Activated naive CD8-positive, alpha-beta T cell treated with anti-CD3 and anti-CD28 coated beads for 36 hours (primary cell): ENCODE measurements at places on chromosomes 2 and 18. TPM values are rescaled to one million over a fixed set of nuclear protein-coding genes. Genes with fewer than 3 reads are reported as not detected.

GRCh38 chr2:186889101-186889879 lies 40.3 kb upstream of the ZSWIM2 start:
- no peak overlapping the region for H3K27ac ChIP-seq
- peaks cover 4% of the 10 kb centered on the region for H3K27me3 ChIP-seq
- no peaks in the 10 kb centered on the region for H3K36me3 ChIP-seq
- H3K4me3 ChIP-seq = no peak overlapping the region
- H3K4me1 ChIP-seq = no peaks in the 10 kb centered on the region

GRCh38 chr18:78876868-78877267 lies 102.8 kb upstream of the SALL3 start:
- no peaks in the 10 kb centered on the region for H3K4me1 ChIP-seq
- no peak for DNase-seq
- peaks cover 35% of the 10 kb centered on the region for H3K27me3 ChIP-seq
- no peak overlapping the region for H3K4me3 ChIP-seq
- H3K27ac ChIP-seq = no peak overlapping the region

DNA sequence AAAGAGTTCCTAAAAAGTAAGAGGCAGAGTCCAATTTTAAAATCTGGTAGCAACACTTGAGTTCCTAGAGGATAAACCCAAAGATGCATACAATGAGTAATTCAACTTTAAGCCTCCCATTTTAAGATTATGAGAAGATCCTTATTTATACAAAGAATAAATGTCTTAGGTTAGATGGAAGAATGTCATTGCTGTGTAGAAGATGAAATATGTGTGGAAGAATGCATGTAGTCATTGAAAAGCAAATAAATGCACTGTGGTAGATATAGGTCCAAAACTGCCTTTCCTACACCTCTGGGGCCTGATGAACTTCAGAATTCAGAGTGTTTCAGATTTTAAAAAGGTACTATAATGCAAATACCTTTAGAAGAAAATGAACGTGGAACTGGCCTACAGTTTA lies 58.7 kb upstream of the LRP1B start:
- no peak for DNase-seq
- H3K27me3 ChIP-seq = no peaks in the 10 kb centered on the region
- no peaks in the 10 kb centered on the region for H3K4me1 ChIP-seq
- no peak overlapping the region for H3K27ac ChIP-seq
- H3K4me3 ChIP-seq = no peak overlapping the region

- no peak for DNase-seq
- H3K4me1 ChIP-seq = no peaks in the 10 kb centered on the region
- H3K27ac ChIP-seq = no peak overlapping the region
- H3K36me3 ChIP-seq = no peaks in the 10 kb centered on the region
- H3K4me3 ChIP-seq = no peak overlapping the region
Measured at GRCh38 chr2:219991116-219991515, 363.7 kb downstream of the SLC4A3 start.

- H3K4me3 ChIP-seq = no peak overlapping the region
- DNase-seq = no peak
- no peaks in the 10 kb centered on the region for H3K36me3 ChIP-seq
- H3K27ac ChIP-seq = no peak overlapping the region
Measured at GRCh38 chr18:478681-479080, 21.8 kb downstream of the COLEC12 start.

DNA sequence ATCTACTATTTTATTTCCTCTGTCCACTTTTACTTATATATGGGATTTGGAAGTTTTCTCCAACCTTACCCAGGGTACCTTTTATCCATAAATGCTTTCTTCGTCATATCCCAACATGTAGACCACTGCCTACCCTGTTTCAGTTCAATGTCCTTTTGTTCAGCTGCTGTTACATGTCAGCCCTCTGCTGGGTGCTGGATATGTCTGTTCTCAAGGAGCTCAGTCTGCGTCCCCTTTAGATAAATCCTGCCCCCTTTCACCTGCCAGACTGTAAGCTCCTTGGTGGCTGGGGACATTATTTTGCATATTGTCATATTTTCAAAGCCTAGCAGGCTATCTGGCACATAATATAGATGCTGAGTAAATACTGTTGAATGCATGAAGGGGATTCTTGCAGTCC lies 53.2 kb downstream of the NEMP2 start:
- H3K4me3 ChIP-seq = no peak overlapping the region
- H3K27me3 ChIP-seq = no peaks in the 10 kb centered on the region
- no peak overlapping the region for H3K27ac ChIP-seq
- DNase-seq = no peak
- peaks cover 21% of the 10 kb centered on the region for H3K4me1 ChIP-seq

DNA sequence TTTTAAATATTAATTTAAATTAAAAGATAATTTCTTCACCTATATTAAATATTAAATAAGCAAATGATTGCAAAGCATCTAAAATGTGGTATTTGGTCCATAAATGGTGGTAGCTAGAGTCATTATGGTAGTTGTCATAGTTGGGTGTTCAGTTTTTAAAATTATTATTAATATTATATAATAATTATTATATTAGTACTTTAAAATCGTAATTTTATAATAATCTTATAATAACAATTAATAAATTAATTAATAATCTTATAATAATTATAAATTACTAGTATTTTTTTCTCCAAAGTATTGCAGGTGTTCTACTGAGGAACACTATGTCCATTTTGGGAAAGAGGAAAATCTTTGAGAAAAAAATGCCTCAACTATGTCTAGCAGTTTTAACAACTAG lies 835.5 kb upstream of the GCFC2 start:
- no peaks in the 10 kb centered on the region for H3K27me3 ChIP-seq
- no peak overlapping the region for H3K4me3 ChIP-seq
- DNase-seq = no peak
- no peaks in the 10 kb centered on the region for H3K4me1 ChIP-seq
- no peaks in the 10 kb centered on the region for H3K36me3 ChIP-seq

- no peaks in the 10 kb centered on the region for H3K36me3 ChIP-seq
- H3K4me1 ChIP-seq = no peaks in the 10 kb centered on the region
- DNase-seq = no peak
- no peaks in the 10 kb centered on the region for H3K27me3 ChIP-seq
- no peak overlapping the region for H3K27ac ChIP-seq
- no peak overlapping the region for H3K4me3 ChIP-seq
Measured at GRCh38 chr2:169683054-169683424, 11.2 kb downstream of the CFAP210 start.

- no peaks in the 10 kb centered on the region for H3K36me3 ChIP-seq
- no peaks in the 10 kb centered on the region for H3K27me3 ChIP-seq
- H3K27ac ChIP-seq = peak overlapping the region; percentile 85
- H3K4me1 ChIP-seq = peaks cover 5% of the 10 kb centered on the region
- DNase-seq = no peak
- H3K4me3 ChIP-seq = peak overlapping the region; percentile 89
Measured at GRCh38 chr2:64918220-64918886, 70.8 kb upstream of the SLC1A4 start.

DNA sequence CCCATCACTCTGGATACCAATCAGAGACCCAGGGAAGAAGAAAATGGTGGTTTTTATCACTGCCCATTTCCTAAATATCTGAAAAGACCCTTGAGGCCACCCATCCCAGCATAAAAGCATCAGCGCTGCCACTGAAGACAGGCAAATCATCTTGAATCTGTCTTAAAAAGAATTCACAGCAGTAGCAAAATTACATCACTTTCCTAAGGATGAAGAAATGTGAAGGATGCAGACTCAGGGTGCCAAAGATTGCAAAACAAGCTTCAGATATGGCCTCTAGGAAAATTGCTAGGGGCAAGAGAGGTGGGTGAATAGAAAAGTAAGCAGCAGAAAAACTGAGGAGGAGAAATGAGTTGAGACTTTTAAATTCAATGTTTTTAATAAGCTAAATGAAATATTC lies 70.0 kb downstream of the SLC25A12 start:
- no peak for DNase-seq
- no peak overlapping the region for H3K4me3 ChIP-seq
- H3K27ac ChIP-seq = no peak overlapping the region
- no peaks in the 10 kb centered on the region for H3K27me3 ChIP-seq

GRCh38 chr2:171330155-171330956 lies 103.4 kb downstream of the METTL8 start:
- H3K27ac ChIP-seq = no peak overlapping the region
- DNase-seq = no peak
- peaks cover 27% of the 10 kb centered on the region for H3K36me3 ChIP-seq
- no peak overlapping the region for H3K4me3 ChIP-seq
- peaks cover 25% of the 10 kb centered on the region for H3K4me1 ChIP-seq

GRCh38 chr2:140808820-140809219 lies 1322.0 kb downstream of the LRP1B start:
- no peaks in the 10 kb centered on the region for H3K27me3 ChIP-seq
- no peak for DNase-seq
- H3K4me3 ChIP-seq = no peak overlapping the region
- H3K36me3 ChIP-seq = no peaks in the 10 kb centered on the region

DNA sequence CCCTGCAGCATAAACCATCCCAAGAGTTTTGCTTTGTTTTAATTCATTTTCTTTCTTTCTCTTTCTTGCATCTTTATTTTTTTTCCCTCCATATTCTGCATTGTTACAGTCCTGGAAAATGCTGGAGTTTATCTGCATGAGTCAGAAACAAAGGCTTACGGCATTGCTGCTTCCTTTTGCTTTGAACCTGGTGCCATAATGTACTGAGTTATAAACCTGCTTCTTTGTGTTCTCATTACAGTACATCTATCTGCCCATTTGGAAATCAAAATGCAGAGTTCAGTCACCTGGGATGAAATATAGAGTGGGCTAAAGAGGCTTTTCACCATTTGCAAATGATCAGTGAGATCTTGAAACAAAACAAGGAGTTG lies 1009.2 kb upstream of the FANCL start:
- H3K27me3 ChIP-seq = no peaks in the 10 kb centered on the region
- H3K36me3 ChIP-seq = no peaks in the 10 kb centered on the region
- no peak overlapping the region for H3K27ac ChIP-seq
- no peak for DNase-seq

GRCh38 chr2:223042704-223043118 lies 9.3 kb upstream of the KCNE4 start:
- no peak overlapping the region for H3K27ac ChIP-seq
- no peak overlapping the region for H3K4me3 ChIP-seq

GRCh38 chr18:48996901-48997463 lies 46.2 kb upstream of the SMAD7 start:
- H3K4me3 ChIP-seq = no peak overlapping the region
- H3K27me3 ChIP-seq = no peaks in the 10 kb centered on the region
- DNase-seq = no peak
- H3K36me3 ChIP-seq = no peaks in the 10 kb centered on the region
- H3K4me1 ChIP-seq = peaks cover 11% of the 10 kb centered on the region

GRCh38 chr18:52060607-52061304 lies 279.2 kb upstream of the DCC start:
- no peak for DNase-seq
- no peak overlapping the region for H3K27ac ChIP-seq
- H3K27me3 ChIP-seq = no peaks in the 10 kb centered on the region
- H3K4me1 ChIP-seq = no peaks in the 10 kb centered on the region

DNA sequence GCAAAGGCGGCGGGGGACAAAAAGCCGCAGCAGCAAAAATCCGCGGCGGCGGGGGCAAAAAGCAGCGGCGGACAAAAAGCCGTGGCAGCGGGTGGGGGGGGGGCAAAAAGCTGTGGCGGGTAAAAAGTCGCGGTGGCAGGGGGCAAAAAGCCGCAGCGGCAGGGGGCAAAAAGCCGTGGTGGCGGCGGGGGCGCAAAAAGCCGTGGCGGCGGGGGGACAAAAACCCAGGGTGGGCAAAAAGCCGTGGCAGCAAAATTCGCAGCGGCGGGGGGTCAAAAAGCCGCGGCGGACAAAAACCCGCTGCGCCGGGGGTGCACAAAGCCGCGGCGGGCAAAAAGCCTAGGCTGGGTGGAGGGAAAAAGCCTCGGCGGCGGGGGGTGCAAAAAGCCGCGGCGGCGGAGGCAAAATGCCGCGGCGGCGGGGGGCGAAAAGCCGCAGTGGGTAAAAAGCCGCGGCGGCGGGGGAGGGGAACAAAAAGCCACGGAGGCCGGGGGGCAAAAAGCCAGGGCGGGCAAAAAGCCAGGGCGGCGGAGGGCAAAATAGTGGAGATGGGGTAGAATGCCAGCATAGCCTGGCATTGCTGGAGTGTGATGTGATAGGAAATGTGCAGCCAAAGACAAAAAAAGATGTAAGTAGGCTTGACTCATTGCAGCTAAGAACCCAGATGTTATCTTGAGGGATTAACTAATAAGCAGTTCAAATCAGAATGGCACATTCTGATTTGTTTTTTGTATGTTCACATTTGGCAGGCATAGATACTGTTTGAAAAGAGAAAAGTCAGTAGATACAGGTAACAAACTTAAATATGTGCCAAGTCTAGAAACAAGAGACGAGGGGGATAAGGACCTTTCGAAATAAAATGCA lies 1076.3 kb downstream of the RPIA start:
- peaks cover 5% of the 10 kb centered on the region for H3K36me3 ChIP-seq
- no peaks in the 10 kb centered on the region for H3K4me1 ChIP-seq
- DNase-seq = no peak
- H3K4me3 ChIP-seq = no peak overlapping the region
- peaks cover 48% of the 10 kb centered on the region for H3K27me3 ChIP-seq

GRCh38 chr2:11716689-11717321 lies 29.6 kb upstream of the LPIN1 start:
- H3K4me3 ChIP-seq = no peak overlapping the region
- no peaks in the 10 kb centered on the region for H3K36me3 ChIP-seq
- DNase-seq = no peak

DNA sequence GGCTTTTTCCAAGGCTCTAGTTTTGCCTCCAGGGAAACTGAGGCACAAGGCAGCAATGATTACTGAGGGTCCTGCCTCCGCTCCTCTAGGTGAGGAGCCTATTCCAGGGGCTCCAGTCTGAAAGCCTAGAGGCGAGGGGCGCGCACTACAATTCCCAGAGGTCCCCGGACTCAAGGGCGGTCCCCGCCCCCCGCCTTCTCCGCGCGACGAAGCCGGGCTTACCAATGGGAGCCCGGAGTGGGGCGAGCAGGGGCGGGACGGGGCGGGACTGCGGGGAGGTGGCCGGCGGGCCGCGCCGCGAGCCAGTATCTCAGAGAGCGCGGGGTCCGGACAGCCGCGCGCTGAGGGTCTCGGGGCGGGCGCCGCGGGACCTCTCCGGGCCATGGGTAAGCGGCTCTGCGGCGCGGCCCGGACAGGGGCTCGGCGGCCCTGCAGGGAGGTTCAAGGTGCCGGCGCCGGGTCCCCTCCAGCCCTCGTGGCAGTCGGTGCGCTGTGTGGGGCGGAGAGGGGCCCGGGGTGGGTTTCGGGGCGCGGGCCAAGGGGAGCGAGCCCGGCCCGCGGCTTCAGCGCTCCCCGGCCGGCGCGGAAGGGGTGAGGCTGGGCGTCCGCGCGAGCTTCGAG lies at the start of gene ARID5A:
ARID5A (plus strand) TSS at position 308 of the 621 bp plus-strand sequence; CDS start at position 383, 75 bp downstream.
- peak within 1 kb of the TSS; percentile 96 for H3K4me3 ChIP-seq
- H3K27me3 ChIP-seq = no peaks in the 10 kb centered on the region
- peaks cover 45% of the 10 kb centered on the region for H3K4me1 ChIP-seq
- peaks cover 25% of the 10 kb centered on the region for H3K36me3 ChIP-seq
- DNase-seq = peak; percentile 92

RFX8 gene
- not detected for total RNA-seq

USP37 gene
- 31.2 TPM for total RNA-seq

MTX2 gene
- 30.0 TPM for total RNA-seq

MYCN gene
- total RNA-seq = not detected

BCS1L gene
- total RNA-seq = 90.3 TPM

DLGAP1 gene
- not detected for total RNA-seq

NXPH2 gene
- not detected for total RNA-seq

CYS1 gene
- not detected for total RNA-seq

SNTG2 gene
- 3.8 TPM for total RNA-seq

CIDEA gene
- total RNA-seq = not detected

BMP10 gene
- total RNA-seq = not detected

IL36RN gene
- total RNA-seq = not detected
